ENCODE measurements at places on chromosomes 1 and 21.

GRCh38 chr1:20684050-20684620, 23.0 kb upstream of the DDOST start:
- no peak for DNase-seq

- DNase-seq, result no peak
These were observed 187.0 kb downstream of the TPR start for GRCh38 chr1:186188004-186188539.

DNA sequence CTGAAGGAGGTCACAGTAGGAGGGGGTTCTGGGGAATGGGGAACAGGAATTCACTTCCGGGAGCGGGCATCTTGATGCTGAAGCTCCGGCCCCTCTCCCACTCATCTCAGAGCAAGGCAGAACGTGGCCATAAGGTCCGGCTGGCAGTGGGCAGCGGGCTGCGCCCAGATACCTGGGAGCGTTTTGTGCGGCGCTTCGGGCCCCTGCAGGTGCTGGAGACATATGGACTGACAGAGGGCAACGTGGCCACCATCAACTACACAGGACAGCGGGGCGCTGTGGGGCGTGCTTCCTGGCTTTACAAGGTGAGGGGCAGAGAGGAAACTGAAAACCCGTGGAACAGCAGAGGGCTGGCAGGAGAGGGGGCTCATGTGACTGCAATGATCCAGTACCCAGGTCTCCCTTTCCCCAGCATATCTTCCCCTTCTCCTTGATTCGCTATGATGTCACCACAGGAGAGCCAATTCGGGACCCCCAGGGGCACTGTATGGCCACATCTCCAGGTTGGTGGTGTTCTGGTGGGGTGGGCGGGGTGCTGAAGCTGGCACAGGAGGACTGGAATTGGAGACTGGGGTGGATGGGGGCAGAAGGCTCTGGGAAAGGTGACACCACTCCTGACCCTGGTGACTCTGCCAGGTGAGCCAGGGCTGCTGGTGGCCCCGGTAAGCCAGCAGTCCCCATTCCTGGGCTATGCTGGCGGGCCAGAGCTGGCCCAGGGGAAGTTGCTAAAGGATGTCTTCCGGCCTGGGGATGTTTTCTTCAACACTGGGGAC, 3.0 kb downstream of the SLC27A3 start:
- DNase-seq, result no peak

- DNase-seq, result no peak
These were observed 42.9 kb downstream of the KCNJ15 start for GRCh38 chr21:38299671-38300070.

DNA sequence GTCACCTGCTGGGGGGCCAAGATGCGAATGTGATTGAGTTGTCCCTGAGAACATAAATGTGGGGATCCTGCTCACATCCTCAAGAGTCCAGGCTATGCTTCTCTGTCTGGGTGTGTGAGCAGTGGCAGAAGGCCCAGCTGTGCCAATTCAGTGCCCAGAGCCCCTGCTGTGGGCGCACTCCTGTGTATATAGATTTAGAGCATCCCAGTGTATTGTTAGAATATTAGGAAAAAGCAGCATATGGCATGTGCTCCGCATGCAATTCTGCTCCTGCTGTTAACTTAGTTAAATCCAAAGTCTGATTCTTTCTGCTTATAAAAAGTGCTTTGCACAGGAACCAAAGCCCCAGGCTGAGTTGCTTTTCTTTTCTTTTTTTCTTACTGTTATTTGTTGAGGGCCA, 37.8 kb downstream of the FAM78B start:
- no peak for DNase-seq

- no peak for DNase-seq
These were observed 2.9 kb downstream of the IPO13 start for GRCh38 chr1:43949678-43950077.

- DNase-seq, result peak; percentile 75
These were observed 3.2 kb downstream of the MYBPH start for GRCh38 chr1:203172184-203173010.

GRCh38 chr21:23881783-23882182, 1725.5 kb downstream of the MRPL39 start:
- DNase-seq, result no peak

DNA sequence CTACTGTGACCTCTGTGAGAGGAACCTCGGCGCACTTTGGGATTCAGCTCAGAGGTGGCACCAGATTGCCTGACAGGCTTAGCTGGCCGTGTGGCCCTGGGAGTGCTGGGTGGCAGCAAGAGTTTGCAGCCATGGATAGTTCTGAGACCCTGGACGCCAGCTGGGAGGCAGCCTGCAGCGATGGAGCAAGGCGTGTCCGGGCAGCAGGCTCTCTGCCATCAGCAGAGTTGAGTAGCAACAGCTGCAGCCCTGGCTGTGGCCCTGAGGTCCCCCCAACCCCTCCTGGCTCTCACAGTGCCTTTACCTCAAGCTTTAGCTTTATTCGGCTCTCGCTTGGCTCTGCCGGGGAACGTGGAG, 67.5 kb downstream of the DISC1 start:
- peak; percentile 70 for DNase-seq

DNA sequence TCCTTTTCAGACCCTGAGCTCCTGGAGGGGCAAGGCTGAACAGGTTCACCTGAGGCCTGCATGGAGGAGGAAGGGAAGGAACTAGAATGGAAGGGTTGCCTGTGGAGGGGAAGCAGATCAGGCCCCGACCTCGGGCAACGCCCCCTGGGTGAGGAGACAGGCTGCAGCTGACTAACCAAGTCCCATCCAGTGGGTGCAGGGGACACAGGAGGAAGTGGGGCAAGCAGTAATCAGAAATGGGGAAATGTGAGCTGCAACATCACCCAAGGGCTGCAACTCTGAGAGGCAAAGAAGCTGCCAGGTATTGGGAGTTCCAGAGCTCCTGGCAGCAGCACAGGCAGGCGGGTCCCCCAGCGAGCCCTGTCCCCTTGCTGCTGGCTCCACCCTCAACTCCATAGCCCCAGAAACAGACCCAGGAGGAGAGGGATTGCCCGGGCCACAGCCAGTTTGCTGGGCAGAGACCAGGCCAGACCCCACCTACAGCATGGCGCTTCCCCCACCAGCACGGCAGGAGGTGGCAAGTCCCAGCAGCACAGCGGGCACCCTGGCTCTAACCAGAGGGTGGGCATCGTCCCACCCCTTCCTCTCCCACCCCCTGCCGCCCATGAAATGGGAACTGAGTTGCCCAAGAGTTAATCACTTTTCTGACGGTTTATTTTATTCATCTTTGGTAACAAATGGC, 38.5 kb downstream of the MRPL37 start:
- no peak for DNase-seq

DNA sequence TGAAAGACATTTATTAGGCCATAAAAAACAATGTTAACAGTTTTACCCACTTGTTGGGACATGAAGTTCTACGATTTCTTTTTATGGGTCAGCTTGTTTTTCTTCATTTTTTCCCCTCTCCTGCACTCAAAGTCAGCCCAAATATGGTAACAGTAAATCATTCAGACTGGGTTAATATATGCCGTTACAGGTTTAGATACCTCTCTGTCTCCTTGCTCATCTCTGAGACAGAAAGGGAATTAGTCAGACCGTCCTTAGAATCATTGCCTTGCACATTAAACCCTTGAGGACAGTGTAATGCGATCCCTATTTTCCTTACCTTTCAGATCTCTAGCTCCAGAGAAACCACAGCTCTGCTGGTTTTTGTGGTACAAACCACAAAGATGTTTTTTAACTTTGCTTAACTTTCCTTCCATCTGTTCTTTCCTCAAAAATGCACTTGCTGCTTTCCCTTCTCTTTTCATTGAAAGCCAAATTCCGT, 613.3 kb downstream of the PLPP3 start:
- DNase-seq, result no peak

GRCh38 chr1:27071049-27071416, 58.4 kb upstream of the TENT5B start:
- no peak for DNase-seq

- no peak for DNase-seq
These were observed 1165.2 kb downstream of the BRINP3 start for GRCh38 chr1:189312499-189312898.

- DNase-seq, result peak; percentile 55
These were observed 539 bp downstream of the CGN start for GRCh38 chr1:151511636-151512215.

DNA sequence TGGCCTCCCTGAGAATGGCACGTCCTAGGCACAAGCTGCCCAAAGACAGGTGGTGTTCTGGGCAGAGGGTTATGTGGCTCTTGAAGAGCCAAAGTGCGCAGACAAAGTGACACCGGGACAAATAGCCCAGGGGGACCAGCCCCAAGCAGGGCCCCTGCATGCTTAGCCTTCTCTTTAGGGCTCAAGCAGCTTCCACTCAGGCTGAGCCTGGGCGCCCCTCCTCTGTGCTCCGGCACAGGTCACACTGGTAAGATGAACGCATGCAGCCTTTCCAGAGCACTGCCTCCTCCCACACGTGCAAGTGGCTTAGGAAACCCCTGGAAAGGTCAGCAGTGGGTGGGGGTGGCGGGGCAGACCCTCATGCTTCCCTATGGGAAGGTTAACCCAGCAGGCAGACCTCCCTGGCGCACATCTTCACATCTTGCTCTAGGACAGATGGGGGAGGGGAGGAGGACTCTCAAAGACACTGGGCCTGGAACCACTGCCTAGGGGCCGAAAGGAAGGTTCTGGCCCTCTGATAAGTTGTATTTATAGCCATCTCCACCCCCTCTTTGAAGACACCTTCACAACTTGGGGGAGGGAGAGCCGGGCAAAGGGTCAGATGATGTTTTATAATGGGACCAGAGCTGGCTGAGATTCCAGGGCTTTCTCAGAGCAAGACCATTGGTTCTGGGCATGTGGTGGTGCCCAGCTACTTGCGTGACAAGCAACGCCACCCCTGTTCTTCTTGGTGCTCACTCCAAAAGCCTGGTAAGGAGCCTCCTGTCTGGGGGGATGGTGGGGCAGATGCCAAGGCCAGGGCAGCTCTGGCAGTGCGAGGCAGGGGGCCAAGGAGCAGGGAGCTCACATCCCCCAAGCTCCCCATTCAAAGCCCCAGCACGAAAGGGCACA, 5.5 kb downstream of the KLHL21 start:
- DNase-seq, result no peak

GRCh38 chr1:80836505-80836904, 964.2 kb upstream of the ADGRL2 start:
- no peak for DNase-seq

- peak; percentile 43 for DNase-seq
These were observed 1.0 kb downstream of the ROR1 start for GRCh38 chr1:63774617-63775417.

DNA sequence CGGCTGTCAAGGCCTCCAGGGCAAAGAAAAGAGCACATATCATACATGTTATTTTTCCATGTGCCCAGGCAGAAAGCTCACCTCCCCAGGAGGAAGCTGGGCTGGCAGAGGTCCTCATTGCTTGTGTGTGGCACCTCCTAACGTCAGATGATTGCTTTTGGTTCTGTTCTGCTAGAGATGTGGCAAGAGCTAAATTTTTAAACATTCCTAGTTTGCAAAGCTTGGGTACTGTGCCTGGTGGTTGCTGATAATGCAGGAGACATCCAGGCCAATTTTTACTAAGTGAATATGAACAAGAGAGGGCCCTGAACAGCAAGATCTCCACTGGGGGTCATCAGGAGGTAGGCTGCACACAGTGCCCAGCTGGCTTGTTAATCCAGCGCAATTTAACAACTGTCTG, 93.9 kb downstream of the TBX19 start:
- DNase-seq, result no peak

DNA sequence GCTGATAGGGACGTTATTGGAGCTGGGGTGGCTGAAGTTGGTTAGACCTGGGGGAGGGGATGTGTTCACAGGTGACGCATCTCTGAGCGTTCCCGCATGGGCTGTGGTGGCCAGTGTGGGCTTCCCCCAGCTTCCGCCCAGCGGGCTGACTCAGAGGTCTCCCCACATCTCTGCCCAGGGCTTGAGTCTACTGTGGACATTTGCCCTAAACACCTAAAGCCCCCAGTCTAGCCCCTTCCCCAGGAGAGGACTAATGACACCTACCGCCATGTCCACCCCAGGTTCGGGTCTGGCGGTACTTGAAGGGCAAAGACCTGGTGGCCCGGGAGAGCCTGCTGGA, 2.0 kb downstream of the AGRN start:
- no peak for DNase-seq

DNA sequence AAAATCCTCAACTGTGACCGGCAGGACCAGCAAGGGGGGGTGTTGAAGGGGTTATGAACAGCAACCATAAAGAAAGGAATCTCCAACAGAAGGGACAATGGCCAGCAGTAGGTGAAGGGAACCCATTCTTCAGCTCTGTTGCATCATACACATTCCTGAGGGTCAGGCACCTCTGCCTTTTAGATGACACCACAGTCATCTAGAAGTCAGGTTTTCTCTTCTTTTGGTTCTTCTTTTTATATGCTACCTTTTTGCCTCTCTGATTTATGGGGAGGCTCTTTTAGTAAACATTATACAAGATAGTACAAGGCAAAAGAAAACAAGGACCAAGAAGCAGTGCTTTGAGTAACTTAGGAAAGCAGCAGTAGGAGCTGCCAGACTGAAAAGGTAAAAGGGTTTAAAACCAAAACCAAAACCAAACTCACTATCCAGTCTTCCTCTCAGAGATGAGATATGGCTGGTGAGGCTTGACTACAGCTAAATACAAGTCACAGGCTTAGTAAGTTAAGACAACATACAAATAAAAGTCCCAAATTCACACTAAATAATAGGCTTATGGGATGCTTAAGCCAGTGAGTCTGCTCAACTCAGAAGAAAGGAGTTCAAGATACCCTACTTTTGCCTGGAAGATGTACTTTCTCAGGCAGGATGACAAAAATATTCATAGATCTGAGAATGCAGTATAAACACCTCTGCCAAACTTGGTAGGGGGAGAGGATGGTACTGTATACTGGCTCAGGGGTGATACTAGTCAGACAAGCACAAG, 4.1 kb downstream of the TEX38 start:
- no peak for DNase-seq

DNA sequence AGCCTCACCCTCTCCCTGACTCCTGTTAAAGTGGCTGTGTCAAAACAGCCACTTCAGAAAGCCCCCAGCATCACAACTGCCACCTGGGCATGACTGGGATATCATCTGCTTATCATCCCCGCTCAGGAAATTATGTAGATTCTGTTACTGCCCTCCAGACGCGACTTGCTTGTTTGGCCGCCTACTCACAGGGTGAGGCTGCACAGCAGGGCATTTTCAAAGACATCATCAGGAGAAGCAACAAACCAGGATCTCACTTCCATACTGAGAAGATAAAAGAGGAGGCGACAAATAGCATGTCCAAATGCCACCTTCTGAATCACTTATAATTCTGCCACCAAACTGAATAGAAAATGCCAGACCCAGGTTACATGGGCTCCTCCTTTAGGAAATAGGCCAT, 94.8 kb downstream of the MIS18A start:
- no peak for DNase-seq

- DNase-seq, result no peak
These were observed 875.5 kb upstream of the ADGRL2 start for GRCh38 chr1:80925130-80925805.

DNA sequence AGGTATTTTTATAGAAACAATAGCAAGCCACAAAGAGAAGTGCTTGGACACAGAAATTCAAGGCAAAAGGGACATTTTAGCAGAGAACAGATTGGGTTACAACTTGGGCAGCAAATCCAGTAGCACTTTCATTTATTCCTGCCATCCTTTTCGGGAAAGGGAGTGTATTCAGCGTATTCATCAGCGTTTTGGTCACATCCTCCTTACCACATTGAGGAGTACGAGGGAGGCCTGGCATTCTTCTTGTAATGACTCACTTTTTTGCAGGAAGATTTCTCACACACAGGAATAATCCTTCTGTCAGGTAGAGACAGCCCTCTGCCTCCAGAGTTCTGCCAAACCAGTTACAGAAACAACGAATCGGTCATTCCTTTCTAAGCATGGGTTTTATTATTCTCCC, 18.1 kb upstream of the FAM78B start:
- DNase-seq, result no peak

GRCh38 chr1:115949156-115949555, 27.2 kb upstream of the SLC22A15 start:
- DNase-seq, result no peak

All from globus pallidus (tissue), 1 donor.